Memory B cell (primary cell): ENCODE measurements at places on chromosomes 5 and 9.

DNA sequence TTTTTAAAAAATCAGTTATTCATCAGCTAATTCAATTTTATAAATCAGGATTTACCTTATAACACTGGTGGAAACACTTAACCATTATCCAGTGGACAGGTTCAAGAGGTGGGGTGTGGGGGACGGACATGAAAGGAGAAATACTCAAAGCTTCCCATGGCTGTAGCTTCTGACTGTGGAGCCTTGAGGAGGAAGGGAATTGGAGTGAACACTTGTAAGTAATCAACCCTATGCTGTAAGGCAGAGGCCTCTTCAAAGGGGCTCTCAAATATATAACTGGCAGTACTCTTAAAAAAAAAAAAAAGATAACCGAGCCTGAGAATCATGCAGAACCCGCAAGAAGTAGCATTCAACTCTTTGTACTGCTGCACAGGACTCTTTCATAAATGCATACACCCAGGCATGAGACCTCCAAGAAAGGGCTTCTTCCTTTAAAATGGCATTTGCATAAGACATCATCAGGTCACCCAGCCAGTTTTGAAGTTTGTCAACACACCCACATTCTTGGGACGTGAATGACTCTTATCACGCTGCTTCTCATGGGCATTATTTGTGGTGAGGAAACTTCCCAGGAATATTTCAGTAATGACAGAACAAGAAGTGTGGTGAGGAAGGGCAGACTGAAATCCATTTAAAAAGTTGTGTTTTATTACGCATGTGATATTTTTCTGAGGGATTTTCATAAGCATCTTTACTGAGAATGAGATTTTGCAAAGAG is 8.1 kb downstream of the OSMR start:
- no peaks in the 10 kb centered on the region for H3K4me1 ChIP-seq
- DNase-seq = no peak
- no peaks in the 10 kb centered on the region for H3K36me3 ChIP-seq
- peaks cover 6% of the 10 kb centered on the region for H3K27me3 ChIP-seq

DNA sequence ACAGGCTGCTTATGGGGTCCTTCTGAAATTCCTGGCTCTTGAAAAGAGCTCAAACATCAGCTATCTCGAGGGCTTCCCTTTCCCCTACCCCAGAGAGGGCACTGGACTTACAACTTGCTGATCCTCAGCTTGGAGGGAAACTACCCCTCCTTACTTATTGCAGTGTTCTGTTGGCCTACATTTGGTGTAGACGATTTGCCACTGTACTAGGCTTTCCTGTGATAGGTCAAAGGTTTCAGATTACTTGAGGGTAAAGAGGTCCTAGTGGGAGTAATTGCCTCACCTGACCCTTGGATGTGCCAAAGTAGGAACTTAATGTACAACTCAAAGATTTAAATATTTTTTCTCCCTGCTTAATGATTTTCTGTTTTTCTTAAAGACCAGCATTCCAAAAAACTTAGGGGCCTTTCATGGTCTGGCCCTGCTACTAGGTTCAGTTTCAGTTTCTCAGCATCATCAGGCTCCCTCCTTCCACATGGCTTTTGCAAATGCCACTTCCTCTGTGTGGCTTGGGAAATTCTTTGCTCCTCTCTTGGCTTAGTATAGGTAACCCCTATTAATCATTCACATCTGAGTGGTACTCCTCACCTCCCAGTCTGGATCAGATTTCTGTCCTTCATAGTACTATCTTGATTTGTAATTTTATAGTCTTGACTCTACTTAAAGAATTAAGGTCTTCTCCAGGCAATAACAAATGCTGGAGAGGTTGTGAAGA is 32.4 kb downstream of the CYSTM1 start:
- no peak for DNase-seq
- H3K36me3 ChIP-seq = peaks cover 7% of the 10 kb centered on the region
- no peaks in the 10 kb centered on the region for H3K27me3 ChIP-seq
- no peak overlapping the region for H3K4me3 ChIP-seq
- no peak overlapping the region for H3K27ac ChIP-seq

GRCh38 chr5:175243441-175243840 is 200.5 kb downstream of the DRD1 start:
- H3K36me3 ChIP-seq = no peaks in the 10 kb centered on the region
- H3K27me3 ChIP-seq = peaks cover 13% of the 10 kb centered on the region
- no peak for DNase-seq
- H3K4me3 ChIP-seq = no peak overlapping the region
- H3K4me1 ChIP-seq = no peaks in the 10 kb centered on the region
- no peak overlapping the region for H3K27ac ChIP-seq

DNA sequence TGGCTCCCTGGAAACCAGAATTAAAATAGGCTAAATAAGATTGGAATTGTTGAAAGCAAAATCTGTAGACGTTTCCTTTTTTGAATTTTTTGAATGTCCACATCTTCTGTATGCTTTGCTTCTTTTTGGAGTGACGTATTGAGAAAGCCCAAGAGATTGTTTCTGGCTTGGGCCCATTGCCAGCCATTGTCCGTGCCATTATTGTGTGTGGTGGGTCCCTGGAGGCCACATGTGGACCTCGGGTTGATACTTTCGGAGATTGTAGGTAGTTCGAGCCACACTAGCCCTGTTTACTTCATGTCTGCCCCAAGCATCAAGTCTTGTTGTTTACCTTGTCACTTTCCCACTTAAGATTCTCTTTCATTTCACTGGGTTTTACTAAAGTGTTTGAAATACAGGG is 106.0 kb downstream of the PALM2AKAP2 start:
- H3K27me3 ChIP-seq = no peaks in the 10 kb centered on the region
- no peak for DNase-seq
- H3K4me3 ChIP-seq = no peak overlapping the region
- H3K27ac ChIP-seq = no peak overlapping the region

- no peaks in the 10 kb centered on the region for H3K27me3 ChIP-seq
- H3K4me1 ChIP-seq = peaks cover 2% of the 10 kb centered on the region
- no peak overlapping the region for H3K27ac ChIP-seq
- H3K36me3 ChIP-seq = peaks cover 2% of the 10 kb centered on the region
Measured at GRCh38 chr9:92512622-92513021, 23.2 kb downstream of the ECM2 start.

- no peaks in the 10 kb centered on the region for H3K36me3 ChIP-seq
- H3K27me3 ChIP-seq = peaks cover 37% of the 10 kb centered on the region
- H3K27ac ChIP-seq = no peak overlapping the region
- H3K4me1 ChIP-seq = peaks cover 19% of the 10 kb centered on the region
Measured at GRCh38 chr5:123095798-123096120, 6.7 kb downstream of the PRDM6 start.

DNA sequence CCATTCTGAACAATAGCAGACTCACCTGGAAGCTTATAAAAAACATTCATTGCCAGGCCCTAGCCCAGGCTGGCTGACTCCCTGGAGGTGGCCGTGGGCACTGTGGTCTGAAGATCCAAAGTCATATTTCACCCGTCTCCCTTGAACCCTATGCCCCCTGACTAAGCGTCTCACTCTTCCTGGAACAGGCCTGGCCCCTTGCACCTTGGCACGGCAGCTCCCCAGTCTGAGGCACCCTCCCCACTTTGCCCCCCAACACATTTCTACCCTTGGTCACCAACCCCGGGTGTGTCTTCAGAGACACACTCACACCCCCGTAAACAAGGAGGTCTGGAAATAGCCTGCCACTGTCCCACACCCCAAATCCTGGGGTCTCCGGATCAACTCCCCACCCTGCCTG is 68.6 kb upstream of the LMX1B start:
- no peak overlapping the region for H3K27ac ChIP-seq
- no peaks in the 10 kb centered on the region for H3K4me1 ChIP-seq
- H3K4me3 ChIP-seq = no peak overlapping the region
- H3K27me3 ChIP-seq = peaks cover 2% of the 10 kb centered on the region

- H3K27me3 ChIP-seq = no peaks in the 10 kb centered on the region
- DNase-seq = no peak
- H3K4me3 ChIP-seq = no peak overlapping the region
- H3K36me3 ChIP-seq = no peaks in the 10 kb centered on the region
- no peaks in the 10 kb centered on the region for H3K4me1 ChIP-seq
Measured at GRCh38 chr9:8802242-8802641, 1002.7 kb upstream of the DMAC1 start.

GRCh38 chr5:103463261-103463660 is 99.3 kb downstream of the NUDT12 start:
- H3K36me3 ChIP-seq = no peaks in the 10 kb centered on the region
- no peak for DNase-seq
- no peaks in the 10 kb centered on the region for H3K4me1 ChIP-seq
- peaks cover 7% of the 10 kb centered on the region for H3K27me3 ChIP-seq
- no peak overlapping the region for H3K4me3 ChIP-seq

DNA sequence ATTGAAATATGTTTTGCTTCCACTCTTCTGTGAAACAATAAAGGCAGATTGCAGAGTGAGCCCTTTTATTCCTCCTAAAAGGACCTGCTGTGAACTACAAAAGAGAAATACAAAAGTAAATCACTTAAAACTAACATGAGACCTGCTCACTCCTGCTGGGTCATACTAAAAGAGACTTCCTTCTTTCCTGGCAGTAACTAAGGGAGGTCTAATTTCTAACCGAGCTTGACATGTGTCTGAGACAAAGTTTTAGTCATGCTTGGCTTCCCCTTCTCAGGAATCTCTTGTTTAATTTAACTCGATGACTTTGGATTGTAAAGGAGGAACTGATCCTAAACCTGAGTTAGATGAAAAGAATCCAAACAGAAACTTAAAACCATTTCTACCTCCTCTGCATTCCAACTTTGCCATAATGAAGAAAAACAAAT is 86.4 kb upstream of the CDH6 start:
- H3K4me1 ChIP-seq = no peaks in the 10 kb centered on the region
- no peak overlapping the region for H3K4me3 ChIP-seq
- no peak for DNase-seq
- no peak overlapping the region for H3K27ac ChIP-seq
- no peaks in the 10 kb centered on the region for H3K36me3 ChIP-seq

GRCh38 chr5:169897481-169897880 is 82.8 kb downstream of the INSYN2B start:
- H3K27me3 ChIP-seq = no peaks in the 10 kb centered on the region
- H3K36me3 ChIP-seq = peaks cover 45% of the 10 kb centered on the region
- H3K4me3 ChIP-seq = no peak overlapping the region
- no peak overlapping the region for H3K27ac ChIP-seq
- peaks cover 33% of the 10 kb centered on the region for H3K4me1 ChIP-seq

GRCh38 chr5:34576891-34577666 is 79.0 kb upstream of the RAI14 start:
- DNase-seq = no peak
- H3K36me3 ChIP-seq = no peaks in the 10 kb centered on the region
- H3K27me3 ChIP-seq = peaks cover 7% of the 10 kb centered on the region
- no peak overlapping the region for H3K4me3 ChIP-seq
- H3K27ac ChIP-seq = no peak overlapping the region
- no peaks in the 10 kb centered on the region for H3K4me1 ChIP-seq

- no peak overlapping the region for H3K4me3 ChIP-seq
- no peaks in the 10 kb centered on the region for H3K27me3 ChIP-seq
- peaks cover 35% of the 10 kb centered on the region for H3K4me1 ChIP-seq
Measured at GRCh38 chr9:75023846-75024245, 4.2 kb downstream of the CARNMT1 start.

DNA sequence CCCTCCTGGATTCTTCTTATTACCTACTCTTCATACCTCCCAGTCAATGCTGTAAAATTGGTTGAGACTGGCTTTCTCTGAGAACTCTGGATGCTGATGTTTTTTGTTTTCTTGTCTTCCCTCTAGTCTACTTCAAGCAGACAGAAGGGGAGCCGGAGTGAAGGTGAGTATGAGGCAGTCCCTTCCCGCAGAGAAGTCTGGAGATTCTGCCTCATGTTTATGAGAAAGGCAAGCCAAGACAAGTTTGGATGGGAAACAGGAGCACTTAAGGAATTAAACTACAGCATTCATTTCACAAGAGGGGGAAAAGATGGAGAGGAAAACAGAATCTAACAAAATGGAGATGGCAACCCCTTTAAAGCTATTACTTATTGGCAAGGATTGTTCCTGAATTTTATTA is 246.1 kb downstream of the TRIM32 start:
- no peaks in the 10 kb centered on the region for H3K36me3 ChIP-seq
- H3K27ac ChIP-seq = no peak overlapping the region
- H3K27me3 ChIP-seq = peaks cover 7% of the 10 kb centered on the region
- no peak for DNase-seq

DNA sequence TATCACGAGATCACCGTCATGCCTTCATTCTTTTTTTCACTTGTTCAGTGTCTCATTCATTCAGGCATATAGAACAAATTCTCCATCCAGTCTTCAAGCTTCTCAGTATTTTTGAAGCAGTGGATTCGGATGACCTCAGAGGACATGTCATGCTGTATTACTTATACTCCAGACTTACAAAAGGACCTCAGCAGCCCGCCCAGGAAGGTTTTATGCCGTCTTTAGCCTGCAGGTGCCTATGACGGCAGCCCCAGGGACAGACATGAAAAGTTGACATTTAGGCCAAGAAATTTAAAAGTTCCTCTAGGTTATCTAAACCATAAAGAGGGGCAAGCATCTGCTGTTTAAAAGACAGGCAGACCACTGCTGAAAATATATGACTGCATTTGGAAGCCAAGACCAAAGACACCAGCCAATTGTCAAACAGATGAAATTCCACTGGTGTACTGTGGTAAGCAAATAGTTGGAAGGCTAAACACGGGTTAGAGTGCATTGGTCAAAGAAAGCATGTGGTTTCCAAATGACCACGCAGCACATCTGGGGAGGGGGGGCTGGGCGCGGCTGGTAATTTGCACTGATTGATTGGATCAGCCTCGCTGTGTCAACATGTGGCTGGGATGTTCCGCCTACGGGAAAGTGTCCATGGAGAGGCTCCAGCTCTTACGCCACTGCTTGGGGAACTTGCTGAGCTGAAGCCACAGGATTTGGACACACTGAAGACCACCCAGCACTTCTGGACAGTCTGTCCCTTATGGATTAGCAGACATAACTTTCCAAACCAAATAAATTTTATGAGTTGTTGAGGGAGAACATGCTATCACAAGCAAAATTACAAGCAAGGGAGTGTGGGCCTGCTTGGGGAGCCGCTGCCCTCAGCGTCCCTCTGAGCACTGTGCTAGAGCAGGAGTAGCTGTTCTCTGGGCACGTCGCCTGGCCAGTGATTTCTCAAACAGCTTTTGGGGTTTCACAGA is 173.6 kb downstream of the FANCC start:
- peaks cover 8% of the 10 kb centered on the region for H3K36me3 ChIP-seq
- H3K27me3 ChIP-seq = no peaks in the 10 kb centered on the region
- H3K4me3 ChIP-seq = no peak overlapping the region
- no peak for DNase-seq
- no peaks in the 10 kb centered on the region for H3K4me1 ChIP-seq
- no peak overlapping the region for H3K27ac ChIP-seq

- H3K27ac ChIP-seq = peak overlapping the region; percentile 29
- DNase-seq = no peak
- peaks cover 24% of the 10 kb centered on the region for H3K27me3 ChIP-seq
- H3K36me3 ChIP-seq = no peaks in the 10 kb centered on the region
- H3K4me1 ChIP-seq = peaks cover 8% of the 10 kb centered on the region
- peak overlapping the region; percentile 74 for H3K4me3 ChIP-seq
Measured at GRCh38 chr9:129487658-129488483, 133.0 kb downstream of the C9orf50 start.

- H3K27me3 ChIP-seq = no peaks in the 10 kb centered on the region
- peaks cover 30% of the 10 kb centered on the region for H3K36me3 ChIP-seq
- peaks cover 20% of the 10 kb centered on the region for H3K4me1 ChIP-seq
- H3K4me3 ChIP-seq = no peak overlapping the region
Measured at GRCh38 chr5:80756292-80756691, 101.5 kb upstream of the DHFR start.

- H3K27me3 ChIP-seq = no peaks in the 10 kb centered on the region
- H3K4me1 ChIP-seq = no peaks in the 10 kb centered on the region
- no peak overlapping the region for H3K27ac ChIP-seq
- no peak overlapping the region for H3K4me3 ChIP-seq
- no peaks in the 10 kb centered on the region for H3K36me3 ChIP-seq
Measured at GRCh38 chr5:168086746-168087145, 204.7 kb upstream of the WWC1 start.
